ENCODE measurements at places on chromosomes 3 and 15.

GRCh38 chr3:127632035-127632820 is 3.2 kb downstream of the PODXL2 start:
- no peak for DNase-seq

DNA sequence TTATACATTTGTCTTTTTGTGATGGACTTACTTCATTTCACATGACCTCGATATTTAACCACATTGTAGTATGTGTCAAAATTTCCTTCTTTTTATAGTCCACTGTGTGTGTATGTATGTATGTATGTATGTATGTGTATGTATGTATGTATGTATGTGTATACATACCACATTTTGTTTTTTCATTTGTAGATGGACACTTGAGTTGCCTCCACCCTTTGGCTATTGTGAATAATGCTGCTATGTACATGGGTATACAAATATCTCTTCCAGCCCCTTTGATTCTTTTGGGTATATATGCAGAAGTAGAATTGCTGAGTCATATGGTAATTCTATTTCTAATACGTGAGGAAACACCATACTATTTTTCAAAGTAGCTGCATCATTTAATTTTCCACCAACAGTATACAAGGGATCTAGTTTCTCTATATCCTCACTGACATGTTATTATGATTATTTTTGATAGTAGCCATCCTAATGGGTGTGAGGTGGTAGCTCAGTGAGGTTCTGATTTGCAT is 228.2 kb downstream of the OPA1 start:
- no peak for DNase-seq

- DNase-seq: no peak
Measured at GRCh38 chr15:85618956-85619491, 175.7 kb downstream of the KLHL25 start.

DNA sequence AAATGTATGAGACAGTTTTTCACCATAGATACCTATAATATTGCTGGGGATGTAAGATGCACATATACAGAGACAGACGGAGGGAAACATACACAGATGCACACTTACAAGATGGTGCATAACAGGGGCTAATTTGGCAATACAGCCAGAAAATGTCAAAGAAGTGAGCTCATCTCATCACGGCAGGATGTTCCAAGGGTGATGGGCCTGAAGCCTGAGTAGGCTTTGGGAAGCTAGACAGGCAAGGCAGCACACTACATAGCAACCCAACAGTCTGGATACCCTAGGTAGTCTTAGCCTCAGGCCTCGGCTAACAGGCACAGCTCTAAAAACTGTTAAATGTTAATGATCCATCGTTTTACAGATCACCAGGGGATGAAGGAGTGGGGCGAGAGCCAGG is 148.5 kb downstream of the OSBPL10 start:
- DNase-seq: no peak

DNA sequence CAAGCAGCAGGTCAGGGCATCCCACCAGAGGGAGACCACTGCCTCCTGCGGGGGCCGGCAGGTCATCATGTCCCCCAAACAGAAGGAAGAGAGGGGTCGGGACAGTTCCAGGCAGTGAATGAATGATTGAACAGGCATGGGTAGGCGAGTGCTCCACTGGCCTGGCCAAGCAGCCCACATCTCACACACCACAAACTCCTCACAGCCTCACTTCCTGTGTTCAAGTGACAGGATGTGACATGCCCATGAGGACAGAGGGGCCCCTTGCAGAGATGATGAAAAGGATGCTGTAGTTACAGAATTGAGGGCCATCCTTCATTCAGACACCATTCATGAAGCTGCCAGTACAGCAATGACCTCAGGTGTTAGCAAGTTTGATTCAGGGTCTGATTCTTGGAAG is 3.7 kb downstream of the IQSEC1 start:
- no peak for DNase-seq

DNA sequence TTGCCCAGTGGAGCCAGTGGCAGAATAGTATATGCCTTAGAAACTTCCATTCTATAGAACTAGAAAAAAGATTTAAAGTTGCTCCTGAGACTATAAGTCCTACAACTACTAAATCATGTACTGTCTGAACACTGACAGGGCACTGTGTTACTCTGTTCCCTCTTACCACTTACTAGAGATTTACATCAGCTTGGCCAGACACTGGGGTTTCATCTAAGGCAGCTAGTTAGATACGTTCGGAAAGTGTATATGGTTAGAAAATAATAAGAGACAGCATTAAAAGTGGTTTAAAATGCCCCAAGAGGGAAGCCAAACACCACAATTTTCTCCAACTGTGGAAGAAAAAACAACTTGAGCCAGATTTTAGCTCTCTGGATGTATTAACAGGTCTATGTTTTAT is 97.1 kb downstream of the FBN1 start:
- DNase-seq: no peak
